ENCODE measurements at places on chromosomes 6 and 20.
A peak's percentile ranks its signal among the peaks of the same experiment; 100 is the strongest.

DNA sequence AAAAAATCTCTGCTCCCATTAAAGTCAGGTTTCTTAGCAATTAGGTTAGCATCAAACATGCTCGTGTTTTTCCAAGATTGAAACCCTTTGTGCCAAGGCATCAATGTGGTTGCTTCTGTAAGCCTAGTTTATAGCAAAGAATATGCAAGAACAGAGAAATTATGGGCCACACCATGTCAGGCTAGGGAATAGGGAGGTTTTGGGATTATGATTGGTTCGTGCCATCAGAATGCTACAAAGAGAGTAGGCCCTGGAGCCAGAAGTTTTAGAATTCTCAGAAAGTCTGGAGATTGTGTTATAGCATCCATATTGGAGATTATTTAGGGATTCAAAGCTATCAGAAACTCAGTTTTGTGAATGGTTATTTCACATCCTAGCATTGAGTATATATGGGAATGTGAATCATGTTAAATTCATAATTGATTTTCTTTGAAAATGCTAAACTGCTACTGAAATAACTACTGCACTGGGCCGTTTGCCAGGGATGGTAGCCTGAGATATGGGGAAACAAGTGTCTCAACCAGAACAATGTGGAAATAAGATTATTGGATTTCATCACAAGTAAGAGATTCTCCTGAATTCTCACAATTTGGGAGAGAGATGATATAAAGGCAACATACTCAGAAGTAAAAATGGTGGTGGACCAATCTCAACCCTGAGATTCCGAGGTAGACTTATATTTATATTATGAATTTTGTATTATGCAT is 45.3 kb downstream of the ZNF292 start:
- DNase-seq, result no peak

DNA sequence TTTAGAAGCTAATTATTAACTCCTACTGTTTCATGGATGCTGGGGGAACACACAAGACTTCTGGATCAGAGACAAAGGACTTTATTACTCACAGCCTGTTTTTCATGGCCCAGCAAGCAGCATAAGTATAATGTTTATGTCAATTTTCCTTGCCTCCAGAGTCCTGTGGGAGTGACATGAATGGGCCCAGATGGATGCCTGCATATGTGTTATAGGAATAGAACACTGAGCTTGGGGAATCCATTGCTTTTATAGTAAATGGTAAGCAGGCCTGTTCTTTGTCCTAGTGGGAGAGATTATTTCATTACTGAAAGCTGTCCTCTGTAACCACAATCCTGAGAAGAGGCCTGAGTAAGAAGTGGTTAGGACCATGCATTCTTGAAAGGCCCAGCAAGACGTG is 25.6 kb downstream of the BLTP3A start:
- DNase-seq, result no peak

DNA sequence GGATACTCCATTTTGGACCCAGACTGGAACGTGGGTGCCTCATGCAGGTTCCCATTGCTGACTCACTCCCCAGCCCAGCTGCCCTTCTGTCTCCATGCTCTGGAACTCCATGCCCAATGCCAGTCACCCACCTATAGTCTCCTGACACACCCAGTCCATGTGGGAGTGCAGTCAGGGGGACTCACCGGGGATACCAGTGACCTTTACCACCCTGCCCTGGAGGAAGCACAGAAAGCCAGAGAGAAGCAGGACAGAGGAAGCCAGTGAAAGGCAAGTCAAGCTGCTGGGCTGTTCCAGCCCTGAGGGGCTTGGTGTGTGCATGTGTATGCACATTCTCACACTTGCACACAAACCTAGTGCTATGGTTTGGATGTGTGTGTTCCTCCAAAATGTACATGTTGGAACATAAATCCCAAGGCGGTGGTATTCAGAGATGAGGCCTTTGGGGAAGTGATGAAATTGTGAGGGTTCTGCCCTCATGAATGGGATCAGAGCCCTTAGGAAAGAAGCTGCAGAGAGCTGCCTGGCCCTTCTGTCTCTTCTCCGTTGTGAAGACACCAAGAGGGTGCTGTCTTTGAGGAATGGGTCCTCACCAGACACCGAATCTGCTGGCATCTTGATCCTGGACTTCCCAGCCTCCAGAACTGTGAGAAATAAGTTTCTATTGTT is 121.4 kb upstream of the MAFB start:
- no peak for DNase-seq

- no peak for DNase-seq
Observed at GRCh38 chr20:11443382-11444119, 474.1 kb upstream of the BTBD3 start.

GRCh38 chr20:19827818-19828217 is 69.8 kb downstream of the RIN2 start:
- DNase-seq, result no peak

GRCh38 chr20:59667131-59667530 is 62.8 kb downstream of the PHACTR3 start:
- DNase-seq, result no peak

DNA sequence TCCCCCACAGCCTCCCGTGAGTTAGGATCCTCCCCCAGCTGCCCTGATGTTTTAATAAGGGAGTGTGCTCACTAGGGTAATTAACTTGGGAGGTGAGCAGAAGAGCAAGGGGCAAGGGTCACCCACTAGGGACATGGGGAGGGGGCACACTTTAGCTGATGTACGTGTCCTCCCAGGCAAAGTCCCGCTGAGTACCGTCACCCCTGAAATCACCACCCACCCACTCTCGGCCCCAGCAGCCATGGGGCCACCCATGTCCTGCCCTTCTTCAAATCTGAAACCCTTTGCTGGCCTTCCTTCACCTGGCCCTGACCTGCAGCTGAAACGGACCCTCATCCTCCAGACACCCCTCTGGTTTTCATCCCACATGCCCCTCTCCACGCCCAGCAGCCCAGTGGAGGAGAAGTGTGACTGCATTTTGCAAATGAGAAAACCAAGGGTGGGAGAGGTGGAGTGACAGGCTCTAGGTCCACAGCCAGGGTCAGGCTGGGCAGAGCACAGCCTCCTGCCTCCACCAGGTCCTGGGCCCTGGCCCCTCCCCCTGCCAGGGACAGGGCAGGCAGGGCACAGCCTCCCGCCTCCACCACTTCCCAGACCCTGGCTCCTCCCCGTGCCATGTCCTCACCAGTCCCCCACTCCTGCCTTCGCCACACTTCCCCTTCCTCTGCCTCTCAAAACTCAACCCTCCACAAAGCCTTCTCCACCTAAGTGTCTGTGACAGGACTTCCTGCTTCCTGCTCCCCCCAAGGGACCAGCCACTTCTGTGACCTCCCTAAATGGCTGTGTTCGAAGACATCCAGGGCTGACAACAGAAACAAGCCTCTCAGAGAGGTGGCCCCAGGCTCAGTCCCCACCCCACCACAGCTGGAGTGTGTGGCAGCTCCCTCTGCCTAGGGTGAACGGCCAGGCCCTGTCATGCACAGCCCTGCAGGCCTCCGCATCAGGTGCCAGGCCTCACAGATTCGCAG is 15.1 kb downstream of the ACSS1 start:
- peak; percentile 10 for DNase-seq

Measured in stimulated activated CD8-positive, alpha-beta memory T cell treated with anti-CD3 and anti-CD28 coated beads, Interleukin-12 subunit alpha, Interleukin-12 subunit beta, amount 100 ng/mL, for 4 hours (primary cell).